ENCODE measurements at places on chromosomes 11 and 22.

GRCh38 chr11:94926698-94927237, 46.6 kb downstream of the CWC15 start:
- DNase-seq = no peak

DNA sequence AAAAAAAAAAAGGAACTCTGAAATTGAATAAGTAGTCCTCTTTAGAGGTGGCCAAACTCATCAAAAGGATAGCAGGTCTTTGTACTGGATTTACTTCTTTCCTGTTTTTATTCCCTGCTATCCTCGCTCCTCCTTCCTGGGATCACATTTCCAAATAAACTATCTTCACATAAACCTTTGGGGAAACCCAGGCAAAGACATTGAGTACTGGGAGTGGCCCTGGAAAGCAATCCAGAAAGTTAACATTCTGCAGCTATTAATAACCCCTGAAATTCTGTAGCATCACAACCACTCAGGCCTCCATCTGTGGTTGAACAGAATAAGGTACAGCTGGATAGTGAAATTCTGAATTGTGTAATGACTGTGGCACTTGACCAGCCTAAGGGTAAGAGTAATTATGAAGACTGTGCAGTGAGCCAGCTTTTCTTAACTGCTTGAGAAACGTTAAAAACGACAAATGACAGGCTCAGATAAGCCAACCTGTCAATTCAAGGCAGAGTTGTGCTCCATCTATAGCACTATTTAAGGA, 58.8 kb downstream of the ISX start:
- DNase-seq = no peak

GRCh38 chr11:117456027-117456720, 128.5 kb downstream of the CEP164 start:
- DNase-seq = no peak

GRCh38 chr11:96841792-96842191, 452.0 kb downstream of the JRKL start:
- DNase-seq = no peak

- no peak for DNase-seq
These were observed 718 bp downstream of the FADS2 start for GRCh38 chr11:61828629-61829407.

DNA sequence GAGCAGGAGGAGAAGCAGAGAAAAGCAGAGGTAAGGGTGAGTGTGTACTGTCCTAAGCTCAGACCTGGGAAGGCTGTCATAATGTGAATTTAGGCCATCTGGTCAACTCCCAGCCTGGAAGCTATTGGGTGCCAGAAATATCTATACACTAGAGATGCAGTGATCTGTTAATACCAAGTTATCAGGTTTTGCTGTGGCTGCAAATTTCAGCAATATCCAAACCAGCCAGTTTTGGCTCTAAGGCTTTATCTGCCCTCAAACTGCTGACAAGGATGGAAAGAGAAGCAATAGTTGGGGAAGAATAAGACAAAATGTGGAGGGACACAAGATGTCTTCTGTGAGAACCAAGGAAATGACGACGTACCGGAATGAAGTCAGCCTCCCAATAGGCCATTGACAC, 62.9 kb downstream of the CYB5R2 start:
- DNase-seq = no peak

- no peak for DNase-seq
These were observed 3.9 kb downstream of the AGBL2 start for GRCh38 chr11:47711225-47711624.

DNA sequence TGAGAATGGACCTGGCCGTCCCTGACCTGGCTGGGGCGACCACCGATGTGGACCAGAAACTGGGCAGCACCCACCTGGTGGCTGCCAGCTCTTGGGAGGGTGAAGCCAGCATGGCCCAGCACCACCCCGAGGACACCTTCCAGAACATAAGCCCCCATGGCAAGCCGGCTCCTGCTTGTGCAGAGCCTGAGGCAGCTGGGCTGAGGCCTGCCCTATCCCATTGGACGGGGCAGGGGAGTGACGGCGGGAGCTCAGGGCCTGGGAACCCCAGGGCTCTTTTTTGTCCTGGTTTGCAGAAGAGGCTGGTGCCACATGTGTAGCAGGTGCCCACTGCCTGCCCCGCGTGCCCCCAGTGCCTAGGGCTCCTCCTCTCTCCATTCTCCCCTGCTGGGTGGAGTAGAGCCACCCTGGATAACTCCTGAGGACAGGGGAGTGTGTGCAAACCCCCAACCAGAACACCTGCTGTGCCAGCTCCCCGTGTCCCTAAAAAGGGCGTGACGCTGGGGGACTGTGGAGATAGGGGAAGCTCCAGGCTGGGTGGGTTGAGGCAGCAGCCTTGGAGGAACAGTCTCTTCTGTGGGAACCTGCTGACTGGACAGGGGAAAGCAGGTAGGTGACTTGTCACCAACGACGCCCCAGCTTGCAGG, 11.9 kb downstream of the DUSP8 start:
- no peak for DNase-seq

DNA sequence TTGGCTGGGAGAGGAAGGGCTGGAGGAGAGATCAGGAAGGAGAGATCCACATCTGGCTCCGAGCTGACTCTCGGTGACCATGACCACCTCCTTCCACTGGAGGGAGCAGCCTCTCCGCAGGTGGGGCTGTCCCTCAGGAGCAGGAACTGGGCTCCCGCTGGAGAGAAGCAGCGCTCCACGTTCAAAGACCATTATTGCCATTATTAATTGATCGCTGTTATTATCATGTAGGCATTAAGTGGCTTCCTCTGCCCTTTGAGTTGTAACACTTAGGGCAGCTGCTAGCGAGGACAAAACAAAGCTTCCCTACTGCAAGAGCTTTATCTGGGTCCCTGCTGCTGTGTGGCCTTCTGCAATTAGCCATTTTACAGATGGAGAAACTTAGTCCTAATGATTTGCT, 251.9 kb downstream of the ST3GAL4 start:
- DNase-seq = no peak

- no peak for DNase-seq
These were observed 651.1 kb downstream of the METTL15 start for GRCh38 chr11:28759311-28759710.

DNA sequence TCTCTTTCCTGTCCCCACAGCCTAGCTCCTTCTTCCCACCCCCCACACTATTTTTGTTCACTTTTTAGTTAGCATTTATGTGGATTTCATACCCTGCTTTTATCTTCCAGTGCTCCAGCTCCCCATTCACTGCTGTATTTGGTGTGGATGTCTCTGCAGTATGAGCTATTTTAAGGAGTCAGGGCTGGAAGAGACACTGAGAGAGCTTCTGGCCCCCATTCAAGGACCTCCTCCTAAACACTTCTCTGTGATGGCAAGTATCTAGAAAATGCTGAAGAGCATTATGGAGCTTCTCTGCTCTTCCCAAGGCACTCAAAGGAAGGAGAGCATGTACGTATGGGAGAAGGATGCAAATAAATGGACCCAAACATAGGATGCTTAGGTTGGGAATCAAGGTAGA, 79.5 kb downstream of the RAB30 start:
- DNase-seq = no peak

- no peak for DNase-seq
These were observed 31.3 kb downstream of the MPPED1 start for GRCh38 chr22:43443152-43443471.

- DNase-seq = no peak
These were observed 8.0 kb upstream of the RRAS2 start for GRCh38 chr11:14366936-14367335.

DNA sequence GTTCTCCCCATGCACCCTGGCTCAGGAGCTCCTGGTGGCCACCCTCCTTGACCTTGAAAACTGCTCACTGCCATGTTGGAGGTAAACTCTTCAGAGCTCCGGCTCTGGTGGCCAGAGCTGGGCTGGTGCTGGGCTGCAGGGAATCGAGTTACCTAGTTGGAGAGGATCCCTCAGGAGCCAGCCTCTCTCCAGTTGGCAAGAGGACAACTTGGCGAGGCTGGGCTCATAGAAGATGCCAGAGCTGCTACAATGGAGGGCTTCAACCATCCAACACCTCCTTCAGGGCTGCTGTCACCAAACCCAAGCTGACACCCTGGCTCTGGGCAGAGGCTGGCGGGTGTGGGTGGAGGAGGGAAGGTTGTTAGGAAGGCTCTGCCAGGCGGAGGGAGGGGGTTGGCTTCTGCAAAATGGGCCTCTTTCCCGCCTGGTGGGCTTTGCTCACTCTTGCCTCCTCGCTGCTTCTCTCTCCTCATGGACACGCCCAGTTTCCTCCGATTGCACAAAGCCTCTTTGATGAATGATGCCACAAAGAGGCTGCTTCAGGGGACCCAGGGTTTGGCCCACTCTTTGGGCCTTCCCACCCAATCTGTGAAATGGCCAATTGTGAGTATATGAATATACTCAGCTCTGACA, 53.1 kb downstream of the THAP12 start:
- DNase-seq = no peak

GRCh38 chr22:44930016-44930710, 79.6 kb downstream of the PHF21B start:
- no peak for DNase-seq

- DNase-seq = no peak
These were observed 54.1 kb upstream of the WT1 start for GRCh38 chr11:32489464-32489863.

DNA sequence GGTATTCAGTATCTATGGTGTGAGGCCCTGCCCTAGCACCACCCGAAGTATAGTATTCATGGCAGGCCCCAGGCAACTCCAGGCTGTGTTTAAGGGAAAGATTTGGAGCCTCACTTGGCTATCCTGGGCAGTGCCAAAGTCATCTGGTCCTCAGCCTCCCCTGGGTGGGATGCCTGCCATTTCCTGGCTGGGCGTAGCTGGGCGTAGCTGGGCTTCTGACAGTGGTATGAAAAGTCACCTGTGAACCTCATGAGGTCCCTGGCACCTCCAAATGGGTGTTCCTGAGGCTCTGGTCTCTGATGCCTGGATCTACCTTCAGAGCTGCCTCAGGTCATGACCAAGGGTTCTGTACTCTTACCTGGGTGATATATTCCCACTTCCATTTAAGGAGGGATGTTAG, 113.0 kb upstream of the PARVA start:
- no peak for DNase-seq

DNA sequence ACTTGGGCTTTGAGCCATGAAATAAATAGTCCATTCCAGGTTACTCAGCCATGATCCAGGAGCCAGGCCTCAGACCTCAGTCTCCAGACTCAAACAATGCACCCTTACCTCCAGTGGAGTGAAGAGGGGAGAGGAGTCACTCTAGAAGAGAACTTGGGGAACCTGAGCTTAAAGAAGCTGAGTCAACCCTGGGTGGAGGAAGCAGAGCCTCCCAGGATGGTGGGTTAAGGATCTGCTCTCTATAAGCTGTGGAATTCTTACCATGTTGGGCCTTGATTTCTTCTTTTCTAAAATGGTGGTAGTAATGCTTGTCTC, 113.2 kb downstream of the NECTIN1 start:
- DNase-seq = no peak
